Heart left ventricle (tissue), 16 donors: ENCODE measurements at places on chromosomes 1 and 21. TPM values are rescaled to one million over a fixed set of nuclear protein-coding genes. Genes with fewer than 3 reads are reported as not detected.

DNA sequence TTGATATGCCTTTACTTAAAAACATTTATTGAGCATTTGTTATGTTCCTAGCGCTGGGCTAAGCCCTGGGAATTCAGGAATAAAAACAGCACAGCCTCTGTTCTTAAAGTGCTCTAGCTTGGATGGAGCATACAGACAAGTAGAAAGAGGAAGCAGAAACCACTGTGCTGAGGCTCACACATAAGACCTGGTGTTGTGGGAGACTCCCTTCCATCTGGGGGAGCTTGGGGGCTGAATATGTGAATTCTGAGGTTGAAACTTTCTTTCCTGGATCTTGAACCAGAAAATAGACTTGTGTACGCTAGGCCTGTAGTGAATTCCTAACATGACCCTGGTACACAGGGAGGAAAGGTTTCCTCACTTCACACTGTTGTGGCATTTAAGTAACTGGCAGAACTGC, 209.9 kb downstream of the ZNF326 start:
- H3K36me3 ChIP-seq, result no peaks in the 10 kb centered on the region
- DNase-seq, result no peak
- H3K4me3 ChIP-seq, result no peak overlapping the region

- DNase-seq, result no peak
- H3K4me1 ChIP-seq, result no peaks in the 10 kb centered on the region
- no peak overlapping the region for H3K27ac ChIP-seq
- H3K27me3 ChIP-seq, result no peaks in the 10 kb centered on the region
- no peak overlapping the region for H3K4me3 ChIP-seq
These were observed 61.4 kb downstream of the BRINP3 start for GRCh38 chr1:190416239-190416638.

Gene HOOK1
- total RNA-seq, result 4.2 TPM

DNA sequence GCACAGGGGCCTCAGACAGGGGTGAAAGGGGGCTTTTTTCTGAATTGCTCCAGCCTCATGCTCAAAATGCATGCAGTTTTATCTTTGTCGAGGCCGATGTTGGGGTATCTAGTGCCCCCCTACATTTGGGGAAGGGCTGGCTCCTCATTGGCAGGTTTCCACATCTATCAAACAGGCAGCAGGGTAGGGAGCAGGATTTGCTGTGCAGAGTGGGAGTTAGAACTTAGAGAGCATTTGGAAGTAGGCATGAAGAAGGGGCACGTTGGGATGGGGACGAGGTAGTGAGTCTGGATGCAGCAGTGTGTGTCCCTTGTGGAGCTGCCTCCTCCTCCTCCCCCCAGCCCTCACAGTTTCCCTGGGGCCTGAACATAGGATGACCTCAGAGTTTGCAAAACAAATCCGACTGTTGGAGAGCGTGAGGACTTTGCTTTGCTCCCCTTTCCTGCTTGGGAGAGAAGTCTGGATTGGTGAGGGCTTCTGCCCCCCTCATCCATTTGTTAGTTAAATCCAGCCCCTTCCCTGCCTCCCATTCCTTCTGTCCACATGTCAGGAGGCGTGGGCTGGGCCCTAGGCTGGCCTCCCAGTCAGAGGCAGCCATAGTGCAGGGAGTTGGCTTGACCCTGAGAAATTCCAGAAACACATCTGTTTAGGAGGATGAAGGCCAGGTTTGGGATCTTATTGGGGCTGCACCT, 36.9 kb upstream of the GPR37L1 start:
- H3K4me1 ChIP-seq, result no peaks in the 10 kb centered on the region
- no peak overlapping the region for H3K4me3 ChIP-seq
- DNase-seq, result no peak
- H3K27me3 ChIP-seq, result no peaks in the 10 kb centered on the region
- no peak overlapping the region for H3K27ac ChIP-seq

DNA sequence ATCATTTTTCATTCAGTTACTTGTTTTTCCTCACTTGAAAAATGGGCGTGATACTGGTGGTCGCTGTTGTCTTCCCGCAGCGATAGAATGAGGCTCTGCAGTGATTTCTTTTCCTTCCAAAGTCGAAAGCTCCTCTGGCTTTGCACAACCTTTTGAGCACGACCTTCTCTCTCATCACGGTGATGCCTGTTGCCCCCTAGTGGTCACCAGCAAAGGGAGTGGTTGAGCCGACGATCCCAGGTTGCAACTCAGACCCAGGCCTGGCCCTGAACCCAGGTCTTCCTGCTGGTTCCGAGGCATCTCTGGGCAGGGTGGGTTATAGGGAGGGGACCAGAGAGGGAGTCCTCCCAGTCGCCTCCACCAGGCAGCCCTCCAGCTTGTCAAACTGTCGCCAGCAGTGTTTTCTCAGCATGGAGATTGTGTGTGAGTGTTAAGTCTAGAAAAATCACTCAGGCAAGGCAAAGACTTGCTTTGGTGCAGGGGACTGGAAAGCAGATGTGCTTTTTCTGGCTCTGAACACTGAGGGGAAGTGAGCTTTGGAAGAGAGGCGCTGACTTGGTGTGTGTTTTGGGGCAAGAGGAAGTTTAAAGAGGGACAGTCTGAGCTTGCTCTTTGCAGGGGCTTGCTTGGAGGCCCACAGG, 285.3 kb downstream of the CAMTA1 start:
- no peaks in the 10 kb centered on the region for H3K27me3 ChIP-seq
- H3K27ac ChIP-seq, result no peak overlapping the region
- peak; percentile 59 for DNase-seq
- peaks cover 7% of the 10 kb centered on the region for H3K4me1 ChIP-seq

DNA sequence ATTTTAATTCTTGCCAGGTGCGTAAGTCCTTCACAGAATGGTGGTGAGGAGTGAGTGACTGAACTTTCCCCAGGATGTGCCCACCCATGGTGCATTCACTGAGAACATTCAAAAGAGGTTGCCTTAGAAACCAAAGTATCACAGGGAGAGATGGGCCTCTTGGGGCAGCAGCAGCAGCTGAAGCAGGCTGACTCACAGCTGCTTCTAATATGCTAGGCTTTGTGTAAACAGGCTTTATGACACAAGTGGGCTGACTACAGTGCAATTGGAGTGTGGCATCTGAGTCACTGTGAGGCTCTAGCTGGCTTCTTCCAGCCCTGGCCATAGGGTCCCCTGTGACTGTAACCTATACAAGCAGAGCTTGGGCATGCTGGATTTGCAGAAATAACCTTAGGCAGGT, 12.6 kb downstream of the PIGP start:
- H3K27me3 ChIP-seq, result no peaks in the 10 kb centered on the region
- no peak overlapping the region for H3K27ac ChIP-seq
- H3K4me1 ChIP-seq, result no peaks in the 10 kb centered on the region
- peaks cover 7% of the 10 kb centered on the region for H3K36me3 ChIP-seq
- peak; percentile 57 for DNase-seq
- no peak overlapping the region for H3K4me3 ChIP-seq

GRCh38 chr1:228778466-228778865, 43.2 kb downstream of the RHOU start:
- no peak overlapping the region for H3K4me3 ChIP-seq
- no peaks in the 10 kb centered on the region for H3K27me3 ChIP-seq
- no peaks in the 10 kb centered on the region for H3K36me3 ChIP-seq

GRCh38 chr1:204996981-204997380, 46.0 kb upstream of the CNTN2 start:
- no peak for DNase-seq
- H3K27me3 ChIP-seq, result no peaks in the 10 kb centered on the region
- no peaks in the 10 kb centered on the region for H3K36me3 ChIP-seq

- no peaks in the 10 kb centered on the region for H3K4me1 ChIP-seq
- H3K27ac ChIP-seq, result peak overlapping the region; percentile 66
- DNase-seq, result no peak
These were observed 51.2 kb upstream of the NFASC start for GRCh38 chr1:204819495-204819894.

Gene FCGR3B
- 1.3 TPM for total RNA-seq

- no peak overlapping the region for H3K27ac ChIP-seq
- H3K36me3 ChIP-seq, result no peaks in the 10 kb centered on the region
- H3K4me3 ChIP-seq, result no peak overlapping the region
- no peaks in the 10 kb centered on the region for H3K4me1 ChIP-seq
- no peak for DNase-seq
These were observed 233.9 kb upstream of the SNX7 start for GRCh38 chr1:98427664-98428063.

- no peak overlapping the region for H3K4me3 ChIP-seq
- no peak for DNase-seq
- H3K27ac ChIP-seq, result no peak overlapping the region
These were observed 8.8 kb upstream of the NLRP3 start for GRCh38 chr1:247407180-247407616.

DNA sequence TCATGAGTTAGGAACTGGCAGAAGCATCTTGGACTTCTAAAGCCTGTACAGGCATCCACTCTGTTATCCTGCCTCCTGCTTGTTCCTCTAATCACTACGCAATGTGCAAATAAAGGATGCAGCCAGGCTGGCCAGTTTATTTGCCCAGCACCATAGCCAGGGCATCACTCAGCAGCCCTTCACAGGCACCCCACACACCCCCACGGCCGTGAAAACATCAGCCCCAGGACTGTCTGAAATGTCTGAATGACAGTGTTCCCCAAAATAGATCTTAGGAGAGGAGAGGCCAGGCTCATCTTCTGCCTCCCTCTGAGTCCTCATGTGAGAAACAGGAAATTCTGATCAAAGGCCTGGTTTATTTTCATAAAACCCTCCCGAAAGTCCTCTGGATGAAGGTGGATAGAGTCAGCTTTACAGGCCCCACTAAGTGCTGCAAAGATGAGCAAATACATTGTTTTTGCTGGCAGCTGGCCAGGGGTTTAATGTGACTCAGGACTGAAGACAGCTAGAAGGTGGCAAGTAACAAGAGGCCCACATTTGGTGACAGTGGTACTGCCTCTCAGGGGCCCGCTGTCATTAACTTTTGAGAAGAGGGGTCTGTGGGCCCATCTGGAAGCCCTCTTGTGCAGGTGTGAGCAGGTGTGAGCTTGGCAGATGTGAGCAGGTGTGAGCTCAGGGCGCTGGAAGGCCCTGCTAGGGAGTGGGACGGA, 32.9 kb downstream of the GRHL3 start:
- H3K27ac ChIP-seq, result no peak overlapping the region
- no peaks in the 10 kb centered on the region for H3K36me3 ChIP-seq
- H3K4me1 ChIP-seq, result no peaks in the 10 kb centered on the region
- no peaks in the 10 kb centered on the region for H3K27me3 ChIP-seq

GRCh38 chr1:41293779-41294178, 51.7 kb upstream of the SCMH1 start:
- DNase-seq, result no peak
- peaks cover 5% of the 10 kb centered on the region for H3K27me3 ChIP-seq
- no peaks in the 10 kb centered on the region for H3K4me1 ChIP-seq
- H3K36me3 ChIP-seq, result no peaks in the 10 kb centered on the region
- H3K4me3 ChIP-seq, result no peak overlapping the region

DNA sequence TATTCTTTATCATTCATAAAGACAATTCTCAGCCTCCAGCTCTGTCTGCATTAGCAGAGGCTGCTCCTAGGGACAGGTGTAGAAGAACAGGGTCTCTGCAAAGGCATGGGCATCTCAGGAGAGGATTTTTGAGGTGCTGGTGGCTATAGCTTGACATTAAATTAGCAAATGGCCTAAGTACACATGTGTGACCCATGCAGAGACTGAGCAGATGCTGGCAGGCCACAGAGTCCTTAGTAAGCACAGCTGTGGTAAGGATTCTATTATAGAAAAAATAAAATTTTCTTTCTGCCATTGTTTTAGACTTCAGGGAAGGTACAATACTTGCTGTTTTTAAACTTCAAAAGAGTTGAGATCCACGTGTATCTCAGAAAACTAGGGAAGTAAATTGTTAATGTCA, 177.5 kb upstream of the DUSP10 start:
- no peaks in the 10 kb centered on the region for H3K27me3 ChIP-seq
- H3K36me3 ChIP-seq, result no peaks in the 10 kb centered on the region
- peaks cover 3% of the 10 kb centered on the region for H3K4me1 ChIP-seq

DNA sequence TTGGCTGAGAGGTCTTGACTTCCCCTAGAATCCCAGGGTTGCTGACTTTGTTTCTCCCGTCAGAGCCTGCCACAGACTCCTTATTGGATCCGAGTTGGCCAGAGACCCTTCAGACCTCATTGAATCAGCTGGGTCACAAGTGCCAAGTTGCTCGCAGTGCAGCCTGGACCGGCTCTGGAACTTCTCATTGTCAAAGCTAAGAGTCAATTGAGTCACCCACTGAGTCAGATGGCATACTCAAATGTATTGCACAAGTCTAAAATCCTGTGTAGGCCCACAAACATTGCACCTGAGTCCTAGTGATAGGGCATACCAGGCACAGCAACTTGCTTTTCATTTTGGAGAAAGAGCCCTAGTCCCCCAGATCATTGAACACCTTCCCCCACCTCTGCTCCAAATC, 20.4 kb upstream of the SCAF4 start:
- H3K27me3 ChIP-seq, result no peaks in the 10 kb centered on the region
- no peaks in the 10 kb centered on the region for H3K36me3 ChIP-seq
- DNase-seq, result no peak
- H3K4me1 ChIP-seq, result no peaks in the 10 kb centered on the region
- H3K27ac ChIP-seq, result no peak overlapping the region

DNA sequence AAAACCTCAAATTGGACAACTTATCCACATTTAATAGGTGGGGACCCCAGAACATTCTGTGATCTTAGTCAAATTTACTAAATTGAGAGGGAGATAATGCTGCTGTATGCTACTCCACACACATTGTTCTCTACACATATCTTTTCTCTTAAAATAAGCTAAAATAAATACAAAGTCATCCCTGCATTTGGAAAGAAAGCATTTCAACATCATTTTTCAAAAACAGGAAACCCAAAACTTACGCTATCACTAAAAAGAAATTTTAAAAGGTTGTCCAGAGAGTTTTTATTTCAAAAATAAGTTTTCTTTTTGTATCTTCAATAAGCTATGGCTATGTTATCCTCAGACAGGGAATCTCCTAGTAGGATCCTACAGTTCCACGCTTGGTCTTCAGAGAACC, 19.5 kb upstream of the OR6N2 start:
- H3K36me3 ChIP-seq, result no peaks in the 10 kb centered on the region
- H3K4me1 ChIP-seq, result no peaks in the 10 kb centered on the region
- DNase-seq, result no peak
- H3K27me3 ChIP-seq, result no peaks in the 10 kb centered on the region

Gene ZBTB7B
- 39.6 TPM for total RNA-seq

Gene PRDM2
- total RNA-seq, result 43.8 TPM

GRCh38 chr1:234665975-234666605, 56.1 kb upstream of the IRF2BP2 start:
- H3K27me3 ChIP-seq, result no peaks in the 10 kb centered on the region
- no peak overlapping the region for H3K4me3 ChIP-seq
- no peak overlapping the region for H3K27ac ChIP-seq

Gene AMPD2
- total RNA-seq, result 17.7 TPM
